ENCODE measurements at places on chromosomes 1 and 21.

- DNase-seq = no peak
These were observed 186.8 kb upstream of the ARHGEF16 start for GRCh38 chr1:3267550-3268270.

DNA sequence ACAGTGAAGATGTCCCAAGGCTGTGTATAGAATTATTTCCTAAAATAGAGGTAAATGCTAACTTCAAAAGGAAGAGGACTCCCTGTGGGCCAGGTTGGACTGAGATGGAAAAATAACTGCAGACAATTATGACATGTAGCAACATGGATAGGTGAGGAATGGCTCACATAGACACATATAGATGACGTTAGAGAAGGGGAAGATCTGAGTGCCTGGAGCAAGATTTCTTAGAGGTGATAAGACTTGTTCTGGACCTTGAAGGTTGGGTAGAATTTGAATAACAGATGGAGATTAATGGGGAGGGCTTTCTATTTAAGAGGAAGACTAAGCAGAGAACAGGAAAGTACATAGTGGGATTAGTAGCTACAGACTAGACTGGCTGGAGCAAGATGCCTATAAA is 76.9 kb downstream of the C1orf21 start:
- no peak for DNase-seq

DNA sequence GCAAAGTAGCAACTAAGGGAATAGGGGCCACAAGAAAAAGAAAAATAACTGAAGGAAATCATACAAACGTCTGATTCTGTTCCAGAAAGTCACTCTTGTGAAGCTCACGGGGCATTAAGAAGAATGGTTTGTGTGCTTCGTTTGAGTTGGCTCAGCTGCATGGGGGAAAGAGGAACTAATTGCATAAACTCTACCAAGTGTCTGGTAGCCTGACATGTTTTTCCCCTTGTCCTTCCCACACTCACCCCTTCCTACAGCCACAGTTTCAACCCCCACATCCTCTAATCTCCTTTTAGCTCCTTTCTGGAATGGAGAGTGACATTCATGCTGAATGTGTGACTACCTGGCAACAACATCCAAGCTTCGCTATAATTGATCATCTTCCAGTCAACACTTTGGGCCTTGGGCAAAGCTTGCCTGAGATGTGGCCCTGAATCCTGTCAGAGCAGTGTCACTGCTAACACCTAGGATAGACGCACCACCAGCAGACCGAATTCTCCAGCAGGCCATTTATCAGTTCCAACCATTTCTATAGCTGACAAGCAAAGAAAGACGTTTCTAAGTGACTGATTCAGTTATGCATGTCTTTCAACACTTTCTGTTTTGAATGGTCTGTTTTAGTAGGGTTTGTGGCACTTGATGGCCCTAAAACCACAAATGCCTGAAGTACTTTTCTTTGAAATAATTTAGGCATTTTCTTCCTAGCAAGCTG is 439.6 kb downstream of the TTLL7 start:
- DNase-seq = no peak

- DNase-seq = no peak
These were observed 64.2 kb upstream of the CR2 start for GRCh38 chr1:207389728-207390464.

DNA sequence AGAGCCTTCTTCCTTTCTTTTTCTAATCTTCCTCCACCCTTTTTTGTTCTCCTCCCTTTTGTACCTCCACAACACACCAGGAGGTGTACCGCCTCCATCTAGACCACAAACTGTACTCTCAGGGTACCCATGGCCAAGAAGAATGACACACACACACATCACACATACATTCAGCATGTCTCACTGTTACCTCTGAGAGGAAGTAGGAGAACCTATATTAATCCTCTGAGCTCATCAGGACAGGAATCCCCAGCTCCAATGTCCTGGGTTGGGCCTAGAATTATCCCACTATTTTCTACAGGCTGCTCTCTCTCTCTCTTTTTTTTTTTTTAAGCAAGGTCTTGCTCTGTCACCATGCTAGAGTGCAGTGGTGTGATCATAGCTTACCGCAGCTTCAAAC is 36.7 kb downstream of the ATP2B4 start:
- DNase-seq = no peak

DNA sequence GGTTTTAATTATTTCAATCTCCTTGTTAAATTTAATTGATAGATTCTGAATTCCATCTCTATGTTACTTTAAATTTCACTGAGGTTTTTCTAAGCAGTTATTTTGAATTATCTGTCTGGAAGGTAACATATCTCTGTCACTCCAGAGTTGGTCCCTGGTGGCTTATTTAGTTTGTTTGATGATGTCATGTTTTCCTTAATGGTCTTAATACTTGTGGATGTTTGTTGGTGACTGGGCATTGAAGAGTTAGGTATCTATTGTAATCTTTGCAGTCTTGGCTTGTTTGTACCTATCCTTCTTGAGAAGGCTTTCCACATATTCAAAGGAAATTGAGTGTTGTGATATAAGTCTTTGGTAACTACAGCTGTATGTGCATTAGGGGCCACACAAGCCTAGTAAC is 810.0 kb upstream of the NEGR1 start:
- no peak for DNase-seq

- no peak for DNase-seq
These were observed 355.7 kb upstream of the DUSP10 start for GRCh38 chr1:222097588-222097987.

DNA sequence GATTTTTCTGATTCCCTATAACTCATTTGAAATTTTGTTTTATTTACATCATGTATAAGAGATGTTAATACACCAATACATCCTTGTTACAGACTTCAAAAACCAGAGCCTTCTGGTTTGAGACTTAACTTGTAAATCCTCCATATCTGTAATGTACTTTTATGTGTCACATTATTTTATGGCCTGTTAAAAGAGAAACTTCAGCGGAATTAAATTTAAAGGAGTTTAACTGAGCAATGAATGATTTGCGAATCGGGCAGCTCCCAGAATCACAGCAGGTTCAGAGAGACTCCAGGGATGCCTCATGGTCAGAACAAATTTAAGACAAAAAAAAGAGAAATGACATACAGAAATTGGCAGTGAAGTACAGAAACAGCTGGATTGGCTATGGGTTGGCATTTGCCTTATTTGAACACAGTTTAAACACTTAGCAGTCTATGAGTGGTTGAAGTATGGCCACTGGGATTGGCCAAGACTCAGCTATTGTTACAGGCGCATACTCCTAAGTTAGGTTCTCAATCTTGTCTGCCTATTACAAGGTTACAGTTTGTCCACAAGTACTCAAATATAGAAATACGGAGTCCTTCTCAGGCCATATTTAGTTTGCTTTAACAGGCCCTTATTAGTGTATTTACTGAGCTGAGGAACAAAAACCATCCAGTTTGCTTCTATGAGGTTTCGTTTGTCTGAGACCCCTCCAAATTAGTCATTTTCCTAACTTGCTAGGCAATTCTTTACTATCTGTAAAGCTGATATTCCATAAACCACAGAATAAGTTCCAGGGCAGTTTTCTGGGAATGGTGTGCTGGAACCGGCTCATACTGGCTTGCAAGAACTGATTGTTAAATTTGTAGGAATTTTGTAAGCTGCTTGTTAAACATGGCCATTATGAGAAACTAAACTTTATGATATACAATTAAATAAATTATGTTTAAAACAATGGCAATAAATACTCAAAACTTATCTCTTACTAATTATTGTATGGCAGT is 56.2 kb upstream of the WDR26 start:
- no peak for DNase-seq

DNA sequence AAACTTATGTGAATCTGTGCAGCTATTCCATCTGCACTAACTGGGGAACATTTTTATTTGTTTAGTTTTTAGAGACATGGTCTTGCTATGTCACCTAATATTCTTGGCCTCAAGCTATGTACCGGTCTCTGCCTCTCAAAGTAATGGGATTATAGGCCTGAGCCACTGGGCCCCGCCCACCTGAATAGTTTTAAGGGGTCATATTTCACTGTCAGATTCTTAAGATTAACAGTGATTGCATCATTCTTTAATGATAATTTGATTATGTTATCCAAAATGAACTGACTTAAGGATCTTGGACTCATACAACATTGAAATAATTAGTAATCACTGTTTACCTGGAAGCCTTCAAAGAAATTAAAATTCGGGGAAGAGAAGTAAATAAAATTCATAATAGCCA is 12.6 kb upstream of the KLF18 start:
- DNase-seq = no peak

DNA sequence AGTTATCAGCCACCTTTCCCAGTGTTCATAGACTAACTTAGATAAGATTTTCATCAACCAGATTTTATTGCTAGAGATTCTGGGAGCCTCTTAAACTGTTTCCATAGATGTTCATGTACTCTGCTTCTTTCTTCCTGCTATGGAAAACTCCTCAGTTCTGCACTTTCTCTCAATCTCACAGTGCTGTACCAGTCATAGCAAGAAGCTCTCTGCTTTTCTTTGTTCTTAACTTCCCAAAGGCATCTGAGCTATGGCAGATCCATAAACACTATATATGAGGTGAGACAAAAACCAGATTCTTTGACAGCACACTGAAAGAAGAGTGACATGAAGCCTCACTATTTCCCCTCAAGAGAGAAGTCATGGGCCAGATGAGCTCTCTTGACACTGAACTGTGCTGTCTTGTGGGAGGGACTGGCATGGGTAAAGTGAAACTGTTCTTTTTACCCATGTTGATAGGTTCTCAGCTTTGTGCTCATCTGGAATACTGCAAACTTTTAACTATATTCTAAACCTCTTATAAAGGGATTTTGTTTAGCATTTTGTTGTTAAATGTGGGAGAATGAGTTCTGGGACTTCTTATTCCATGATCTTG is 64.2 kb upstream of the LYPLAL1 start:
- no peak for DNase-seq

DNA sequence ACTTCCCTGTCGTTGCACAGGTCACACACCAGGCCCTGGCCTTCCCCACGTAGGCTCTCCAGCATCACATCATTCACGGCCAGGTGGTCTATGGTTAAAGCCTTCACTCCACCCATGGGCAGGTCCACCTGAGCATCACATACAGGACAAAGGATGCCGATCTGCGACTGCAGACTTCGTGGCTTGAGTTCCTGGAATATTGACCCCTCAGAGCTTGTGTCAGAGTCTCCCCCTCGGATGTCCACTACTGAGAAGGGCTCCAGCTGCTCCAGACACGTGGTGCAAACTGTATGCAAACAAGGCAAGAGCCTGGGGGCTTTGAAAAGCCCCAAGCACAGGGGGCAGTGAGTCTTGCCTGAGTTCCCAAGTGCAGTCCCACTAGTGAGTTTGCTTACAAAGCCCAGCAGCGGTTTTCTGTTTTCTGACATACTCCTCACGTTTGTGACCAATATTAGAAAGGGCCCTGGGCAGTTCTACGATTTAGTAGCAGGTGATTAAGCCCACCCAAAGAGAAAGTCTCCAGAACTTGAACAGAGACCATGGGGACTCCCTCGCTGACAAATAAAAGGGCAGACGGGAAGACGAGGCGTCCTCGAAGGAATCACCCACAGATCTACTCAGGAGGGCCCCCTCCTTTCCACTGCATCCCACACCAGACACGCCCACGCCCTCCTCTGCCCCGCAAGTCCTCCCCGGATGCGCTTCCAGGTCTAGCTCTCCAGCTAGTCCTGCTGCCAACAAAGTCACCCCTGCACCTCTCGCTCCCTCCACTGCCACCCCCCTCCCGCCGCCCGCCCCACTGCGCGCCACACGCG is 568 bp downstream of the TRIM45 start:
- no peak for DNase-seq

- DNase-seq = no peak
These were observed 5.1 kb downstream of the HSPB7 start for GRCh38 chr1:16012590-16013219.

GRCh38 chr1:206658981-206659273 is 23.6 kb downstream of the DYRK3 start:
- DNase-seq = no peak

DNA sequence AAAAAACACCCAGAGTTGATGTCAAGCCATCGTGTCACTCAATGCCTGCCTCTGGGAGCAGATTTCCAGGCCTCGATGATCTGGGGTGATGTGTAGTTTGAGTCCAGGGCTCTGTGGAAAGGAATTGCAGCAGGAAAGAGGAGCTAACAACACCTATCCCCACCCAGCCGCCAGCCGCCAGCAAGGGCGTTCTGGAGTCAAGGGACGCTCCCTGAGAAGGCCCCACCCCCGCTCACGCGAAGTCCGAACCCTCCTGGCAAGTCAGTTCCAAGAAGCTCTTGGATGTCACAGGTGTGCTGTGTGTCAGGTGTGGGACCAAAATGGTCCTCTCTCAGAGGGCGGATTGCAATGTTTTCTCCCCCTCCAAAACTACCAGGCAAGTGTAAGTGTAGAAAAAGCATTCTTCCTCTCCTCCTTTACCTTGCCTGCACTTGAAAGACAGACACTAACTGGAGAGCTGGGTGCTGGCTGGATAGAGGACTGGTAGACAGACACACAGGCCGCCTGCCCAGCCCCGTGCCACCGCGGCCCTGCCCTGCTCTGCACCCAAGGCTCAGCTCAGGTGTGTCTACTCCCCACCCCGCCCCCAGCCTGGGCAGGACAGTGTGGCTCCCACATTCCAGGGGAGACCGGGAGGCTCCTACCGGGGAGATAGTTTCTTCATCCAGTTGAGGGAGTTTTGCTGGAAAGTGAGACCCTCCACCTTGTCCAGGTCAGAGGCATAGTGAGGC is 8.5 kb downstream of the AGT start:
- DNase-seq = no peak

GRCh38 chr1:99217599-99217998 is 46.7 kb upstream of the PLPPR4 start:
- no peak for DNase-seq

- no peak for DNase-seq
These were observed 147.5 kb downstream of the CASZ1 start for GRCh38 chr1:10648689-10649516.

DNA sequence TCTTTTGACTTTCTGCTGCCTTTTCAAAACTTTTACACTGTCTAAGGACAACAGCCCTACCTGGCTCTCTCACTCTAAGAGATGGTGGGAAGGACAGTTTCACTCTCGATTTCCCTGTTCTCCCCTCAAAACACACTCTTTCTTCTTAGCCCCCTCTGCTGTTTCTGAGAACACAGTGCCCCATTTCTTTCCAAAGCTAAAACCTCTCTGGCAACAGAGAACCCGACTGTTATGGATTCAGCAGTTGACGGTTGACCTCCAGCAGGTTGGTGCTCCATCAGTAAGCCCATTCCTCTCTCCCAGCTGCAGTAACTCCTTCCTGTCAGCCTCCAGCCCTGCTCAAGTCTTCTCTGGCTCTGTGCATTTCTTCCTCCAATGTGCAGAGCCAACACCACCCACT is 88.2 kb upstream of the ABCD3 start:
- no peak for DNase-seq

GRCh38 chr1:64663668-64664067 is 81.2 kb upstream of the RAVER2 start:
- no peak for DNase-seq

DNA sequence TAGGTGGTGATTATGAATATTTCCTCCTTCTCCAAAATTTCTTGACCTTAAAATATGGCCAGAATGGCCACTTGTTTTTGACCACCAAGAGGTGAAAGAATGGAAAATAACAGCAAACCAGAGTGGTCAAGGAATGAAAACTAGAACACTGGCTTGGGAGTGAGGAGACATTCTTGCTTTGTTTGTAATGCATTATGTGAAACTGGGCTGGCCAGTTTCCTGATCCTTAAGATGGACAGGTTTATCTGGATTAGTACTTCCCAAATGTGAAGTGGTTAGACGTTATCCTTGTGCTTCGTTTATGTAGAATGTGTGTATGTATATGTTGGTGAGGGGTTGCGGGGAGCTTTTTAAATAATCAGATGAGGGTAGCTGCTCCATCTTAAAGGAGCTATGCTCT is 12.8 kb downstream of the PLA2G4A start:
- DNase-seq = no peak

GRCh38 chr21:43578677-43579303 is 80.5 kb downstream of the HSF2BP start:
- no peak for DNase-seq
